ENCODE measurements at places on chromosomes 6 and 20.

- no peak for DNase-seq
Measured at GRCh38 chr20:62686869-62687830, 21.5 kb upstream of the NTSR1 start.

DNA sequence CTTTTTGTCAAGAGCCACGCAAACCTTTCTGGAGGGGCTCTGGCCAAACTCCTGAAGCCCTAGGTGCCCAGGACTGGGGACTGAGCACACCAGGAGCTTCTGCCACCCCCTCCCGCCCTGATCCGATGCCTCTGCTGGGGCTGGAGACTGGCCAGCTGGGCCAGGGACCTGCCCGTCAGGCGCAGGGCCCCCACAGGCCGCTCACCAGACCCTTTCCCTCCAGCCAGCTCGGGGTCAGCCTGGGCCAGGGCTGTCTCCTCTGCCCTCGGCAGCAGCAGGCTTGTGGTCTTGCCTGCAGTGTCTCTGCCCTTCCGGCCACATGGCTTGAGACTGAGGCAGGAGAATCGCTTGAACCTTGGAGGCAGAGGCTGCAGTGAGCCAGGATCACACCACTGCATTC, 14.6 kb downstream of the RTEL1 start:
- DNase-seq, result no peak

DNA sequence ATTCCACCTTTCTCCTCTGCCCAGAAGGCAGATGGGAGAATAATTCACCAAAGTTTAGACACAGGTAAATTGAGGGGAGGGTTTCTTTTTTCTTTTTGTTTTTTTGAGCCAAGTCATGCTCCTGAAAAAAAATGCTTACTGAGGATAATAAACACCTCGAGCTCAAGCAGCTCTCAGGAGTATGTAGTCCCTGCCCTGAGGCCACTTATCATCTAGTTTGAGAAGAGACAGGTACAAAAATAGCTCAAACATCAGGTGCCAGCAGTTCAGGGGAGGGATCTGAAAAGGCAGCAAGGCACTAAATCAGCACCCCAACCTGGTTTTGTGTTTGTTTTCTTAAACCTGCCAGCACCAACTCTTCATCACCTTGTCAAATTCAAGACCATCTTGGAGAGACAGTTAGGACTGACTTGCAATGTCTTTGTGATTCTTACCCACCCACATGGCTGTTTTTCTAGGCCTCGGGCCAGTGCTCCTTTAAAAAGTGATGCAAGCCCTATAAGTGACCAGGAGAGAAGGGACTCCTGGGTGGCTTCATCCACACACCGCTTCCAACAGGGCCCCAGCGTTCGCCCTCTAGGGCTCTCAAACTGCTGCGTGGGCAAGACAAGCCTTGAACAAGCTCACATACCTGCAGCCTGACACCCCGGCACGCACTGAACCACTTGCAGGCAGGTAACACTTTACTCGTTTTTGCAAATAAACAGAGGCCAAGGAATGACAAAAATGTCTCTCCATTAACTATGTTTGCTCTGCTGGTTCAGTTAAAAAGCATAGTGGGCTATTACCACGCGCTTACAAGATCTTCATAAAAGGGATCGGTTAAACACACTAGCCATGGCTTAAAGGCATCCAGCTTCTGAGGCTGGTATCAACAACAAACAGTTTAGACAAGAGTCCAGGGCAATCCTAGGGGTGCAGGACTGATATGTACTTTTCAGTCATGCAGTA, 13.9 kb downstream of the JAG1 start:
- no peak for DNase-seq

- DNase-seq, result no peak
Measured at GRCh38 chr20:24763386-24764026, 185.6 kb upstream of the CST7 start.

- DNase-seq, result no peak
Measured at GRCh38 chr6:21297665-21298064, 295.9 kb upstream of the SOX4 start.

DNA sequence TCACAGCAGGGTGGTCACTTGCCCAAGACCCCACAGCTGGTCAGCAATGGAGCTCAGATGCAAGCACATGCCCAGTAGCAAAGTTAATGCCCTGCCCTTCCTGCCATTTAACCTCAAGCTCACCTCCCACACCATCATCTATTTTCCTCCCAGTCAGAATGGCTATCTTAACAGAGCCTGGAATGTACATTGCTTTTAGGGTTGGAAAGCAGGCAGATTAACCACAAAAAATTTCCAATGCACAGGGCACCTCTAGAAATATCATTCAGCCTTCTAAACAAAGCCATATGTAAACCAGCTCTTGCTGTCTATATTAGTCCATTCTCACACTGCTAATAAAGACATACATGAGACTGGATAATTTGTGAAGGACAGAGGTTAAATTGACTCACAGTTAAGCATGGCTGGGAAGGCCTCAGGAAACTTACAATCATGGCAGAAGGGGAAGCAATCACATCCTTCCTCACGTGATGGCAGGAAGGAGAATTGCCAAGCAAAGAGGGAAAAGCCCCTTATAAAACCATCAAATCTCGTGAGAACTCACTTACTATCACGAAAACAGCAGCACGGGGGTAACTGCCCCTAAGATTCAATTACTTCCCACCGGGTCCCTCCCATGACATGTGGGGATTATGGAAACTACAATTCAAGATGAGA, 106.9 kb downstream of the FYN start:
- peak; percentile 74 for DNase-seq

Measured in fibroblast of skin of left quadriceps (primary cell).